ENCODE measurements at places on chromosomes 4 and X.

GRCh38 chrX:21943460-21944135, 3.1 kb downstream of the SMS start:
- DNase-seq = no peak

DNA sequence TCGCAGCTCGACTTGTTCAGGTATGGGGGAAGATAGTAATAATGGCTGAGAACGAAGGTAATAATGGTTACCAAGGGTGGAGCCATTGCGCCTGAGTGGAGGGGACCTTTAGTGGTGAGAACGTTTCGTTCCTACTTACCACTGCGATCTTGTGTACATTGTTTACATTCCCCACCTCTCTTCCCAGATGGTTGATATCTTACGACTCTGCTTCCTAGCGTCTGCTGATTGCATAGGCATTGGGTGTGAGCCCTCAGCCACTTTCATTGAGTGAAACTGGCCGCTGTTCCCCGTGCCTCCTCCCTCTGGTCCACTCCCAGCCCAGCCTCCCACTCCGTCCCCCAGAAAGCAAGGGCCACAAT, 850 bp downstream of the IGBP1 start:
- no peak for DNase-seq

DNA sequence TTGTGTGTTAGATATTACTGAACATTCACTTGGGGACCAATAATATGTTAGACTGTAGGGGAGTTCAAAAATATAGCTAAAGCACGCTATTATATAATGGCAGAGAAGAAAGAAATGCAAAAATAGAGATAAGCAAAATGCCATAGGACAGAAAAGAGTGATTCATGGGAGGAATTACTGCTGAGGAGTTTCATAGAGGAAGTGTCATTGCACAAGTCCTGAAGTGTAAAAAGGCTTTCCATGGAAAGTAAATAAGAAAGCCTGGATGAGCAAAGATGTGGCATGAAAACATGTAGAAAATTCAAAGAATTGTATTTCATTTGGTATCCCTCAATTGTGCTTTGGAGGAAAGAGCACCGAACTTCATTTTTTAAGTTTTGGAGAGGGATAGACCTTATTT, 14.5 kb downstream of the HMGB2 start:
- no peak for DNase-seq

DNA sequence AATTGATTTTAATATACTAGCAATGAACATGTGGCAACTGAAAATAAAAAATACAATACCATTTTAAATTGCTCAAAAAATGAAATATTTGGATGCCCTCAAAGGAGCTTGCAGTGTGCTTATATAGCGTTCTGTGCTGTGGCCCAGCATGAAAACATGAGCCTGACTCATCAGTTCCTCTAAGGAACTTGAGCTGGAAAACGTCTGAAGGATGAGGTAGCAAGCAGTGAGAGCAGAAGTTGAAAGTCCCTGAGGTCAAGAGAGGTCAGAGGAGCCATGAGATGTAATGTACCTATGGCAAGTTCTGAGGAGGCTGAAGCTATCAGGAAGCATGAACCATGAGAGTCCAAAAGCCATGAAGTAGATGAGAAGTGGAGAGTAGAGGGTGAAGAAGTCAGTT, 59.7 kb downstream of the HMGB3 start:
- DNase-seq = no peak

DNA sequence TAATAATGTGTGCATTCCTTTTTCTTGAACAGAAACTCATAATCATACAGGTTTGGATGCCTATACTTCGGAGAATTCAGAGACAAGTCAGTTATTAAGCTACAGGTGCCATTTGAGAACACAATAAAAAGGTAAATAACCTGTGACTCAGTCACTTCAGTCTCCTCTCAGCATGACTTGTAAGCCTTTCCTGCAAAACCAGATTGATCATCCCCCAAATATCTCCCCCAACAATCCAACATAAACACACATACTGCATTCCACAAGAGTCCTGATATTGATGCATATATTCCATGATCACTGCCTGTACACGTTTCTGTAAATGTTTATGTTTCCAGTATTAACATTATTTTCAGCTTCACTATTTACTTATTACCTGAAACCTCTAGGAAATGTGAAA, 110.8 kb downstream of the PWWP3B start:
- DNase-seq = no peak

- DNase-seq = no peak
These were observed 511 bp downstream of the GABRB1 start for GRCh38 chr4:47031751-47032404.

- DNase-seq = no peak
These were observed 273.8 kb upstream of the CLNK start for GRCh38 chr4:10958226-10958856.

- no peak for DNase-seq
These were observed 45.8 kb downstream of the TEX13B start for GRCh38 chrX:107936434-107936730.

GRCh38 chr4:93960916-93961315, 132.4 kb downstream of the ATOH1 start:
- DNase-seq = no peak

- DNase-seq = no peak
These were observed 102.7 kb downstream of the SLC4A4 start for GRCh38 chr4:71441186-71442169.

- no peak for DNase-seq
These were observed 98.2 kb upstream of the ARSJ start for GRCh38 chr4:114077610-114078009.

GRCh38 chrX:148380650-148381561, 119.5 kb upstream of the AFF2 start:
- peak; percentile 31 for DNase-seq

GRCh38 chr4:168304744-168305459, 13.7 kb downstream of the DDX60 start:
- no peak for DNase-seq

DNA sequence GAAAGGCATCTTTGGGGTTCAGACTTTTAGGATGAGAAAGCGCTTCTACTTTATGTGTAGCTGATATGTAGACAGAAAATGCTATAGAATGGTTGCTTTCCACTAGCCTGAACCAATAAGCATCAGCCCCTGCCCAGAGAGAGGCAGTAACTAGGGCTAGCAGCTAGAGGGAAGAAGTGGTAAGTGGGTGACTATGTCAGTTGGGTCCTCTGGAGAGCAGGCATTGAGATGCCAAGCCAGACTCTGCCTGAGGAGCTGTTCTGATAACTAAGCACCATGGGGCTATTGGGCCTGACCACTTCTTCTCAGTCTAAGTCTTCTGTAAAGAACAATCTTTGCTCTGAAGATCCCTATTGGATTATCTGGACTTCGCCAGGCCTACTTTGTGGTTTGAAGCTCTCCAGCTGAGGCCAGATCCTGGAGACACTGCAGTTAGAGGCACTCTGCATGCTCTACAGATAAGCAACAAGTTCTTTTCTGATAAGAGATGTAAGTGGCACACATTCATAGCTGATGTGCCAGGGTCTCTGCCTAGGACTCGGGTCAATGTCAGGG, 146.1 kb downstream of the RBM46 start:
- no peak for DNase-seq

DNA sequence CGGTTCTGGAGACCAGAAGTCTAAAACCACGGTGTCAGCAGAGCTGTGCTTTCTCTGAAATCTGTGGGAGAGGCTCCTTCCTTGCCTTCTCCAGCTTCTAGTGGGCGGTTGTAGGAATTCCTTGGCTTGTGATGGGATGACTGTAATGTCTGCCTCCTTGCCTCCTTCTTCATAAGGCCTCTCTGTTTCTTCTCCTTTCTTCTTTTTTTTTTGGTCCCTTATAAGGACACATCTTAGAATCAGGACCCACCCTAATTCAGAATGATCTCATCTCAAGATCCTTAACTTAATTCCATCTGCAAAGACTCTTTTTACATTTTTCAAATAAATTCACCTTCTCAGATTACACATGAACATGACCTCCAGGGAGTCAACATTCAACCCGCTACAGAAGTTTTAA, 186.9 kb downstream of the STK32B start:
- DNase-seq = no peak

DNA sequence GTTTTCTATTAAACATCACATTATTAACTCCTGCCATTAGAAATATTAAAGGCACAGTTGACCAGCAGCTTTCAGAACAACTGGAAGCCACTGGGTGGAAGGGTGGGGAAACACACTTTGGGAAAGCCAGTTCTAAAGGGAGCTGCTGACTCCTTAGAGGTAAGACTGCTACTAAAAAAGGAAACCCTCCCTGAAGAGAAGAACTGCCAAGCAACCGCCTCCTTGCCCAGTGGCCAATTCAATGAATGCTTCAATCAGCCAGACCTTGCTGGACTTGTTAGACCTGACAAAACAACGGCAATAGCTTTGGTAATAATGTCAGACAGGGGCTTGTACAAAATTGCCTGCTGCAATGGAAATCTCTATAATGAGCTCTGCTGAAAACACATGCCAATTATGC, 15.6 kb downstream of the OPHN1 start:
- DNase-seq = no peak

DNA sequence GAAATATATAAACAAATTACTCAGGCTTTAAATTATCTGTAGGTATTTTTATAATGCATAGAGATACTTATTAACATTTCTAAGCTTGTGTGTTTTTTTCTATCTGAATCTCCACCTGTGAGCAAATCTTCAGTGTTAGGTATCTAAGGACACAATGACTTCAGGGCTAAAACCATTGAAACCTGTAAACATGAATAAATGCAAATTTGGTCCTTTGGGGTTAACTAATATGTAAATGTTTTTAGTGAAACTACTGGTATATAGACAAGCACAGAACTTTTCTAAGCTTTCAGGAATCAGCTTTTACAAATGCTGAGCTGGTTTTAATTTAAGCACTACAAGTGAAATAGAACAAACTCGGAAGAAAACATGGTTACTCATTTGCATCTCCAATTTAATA, 147.9 kb downstream of the FBXO8 start:
- no peak for DNase-seq

- DNase-seq = no peak
These were observed 18.4 kb upstream of the OGT start for GRCh38 chrX:71514367-71515037.

- DNase-seq = no peak
These were observed 44.5 kb upstream of the IL1RAPL1 start for GRCh38 chrX:28542791-28543190.

- DNase-seq = no peak
These were observed 21.9 kb downstream of the PLS3 start for GRCh38 chrX:115582616-115583495.

- no peak for DNase-seq
These were observed 42.4 kb upstream of the AGA start for GRCh38 chr4:177484613-177485021.

DNA sequence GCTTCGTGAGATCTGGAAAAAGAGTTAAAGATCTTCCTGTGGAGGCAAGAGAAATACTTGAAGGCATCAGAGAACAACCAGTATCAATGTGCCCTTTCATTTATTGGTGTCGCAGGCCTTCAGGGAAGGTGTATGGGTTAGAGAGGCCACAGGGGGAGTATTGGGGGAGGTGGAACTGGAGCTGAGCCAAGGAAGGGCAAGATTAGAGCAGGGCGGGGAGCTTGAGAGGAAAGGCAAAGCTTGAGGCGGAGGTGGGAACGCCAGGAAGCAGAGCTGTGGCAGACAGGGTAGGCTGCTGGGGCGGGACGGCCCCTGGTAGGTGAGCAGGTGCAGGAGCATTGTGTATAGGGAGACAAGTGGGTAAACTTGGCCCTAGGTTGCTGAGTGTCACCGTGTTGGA, 329.9 kb downstream of the ARHGAP10 start:
- no peak for DNase-seq

DNA sequence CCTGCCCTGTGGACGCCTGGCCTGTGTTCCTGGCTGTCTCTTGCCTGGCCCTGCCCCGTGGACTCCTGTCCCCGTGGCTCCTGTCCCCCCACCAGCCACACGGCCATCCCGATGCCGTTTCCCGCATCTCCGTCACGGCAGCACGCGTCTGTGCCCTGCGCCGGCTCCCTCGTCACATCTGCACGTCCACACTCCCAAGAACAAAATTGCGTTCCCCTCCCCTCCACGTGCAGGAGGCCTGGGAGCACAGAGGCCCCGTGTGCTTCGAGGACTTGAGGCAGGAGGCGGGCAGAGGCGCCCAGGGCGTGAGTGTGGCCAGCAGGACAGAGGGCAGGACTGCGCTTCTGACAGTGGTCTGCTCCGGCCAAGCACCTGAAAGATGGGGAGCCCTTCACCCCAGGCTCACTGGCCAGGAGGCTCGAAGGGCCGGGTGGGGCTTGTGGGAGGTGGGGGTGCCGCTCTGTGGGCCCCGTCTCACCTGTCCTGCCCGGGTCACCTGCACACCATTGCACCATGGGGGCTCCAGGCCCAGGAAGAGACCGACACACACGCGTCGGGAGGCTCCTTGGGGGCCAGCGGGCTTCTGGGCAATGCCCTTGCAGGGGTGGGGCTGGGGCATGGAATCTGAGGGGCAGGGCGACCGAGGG, 17.3 kb downstream of the FGFRL1 start:
- DNase-seq = no peak

GRCh38 chrX:103791228-103791627, 14.6 kb downstream of the PLP1 start:
- no peak for DNase-seq

- DNase-seq = no peak
These were observed 26.6 kb upstream of the HS3ST1 start for GRCh38 chr4:11455201-11455835.

GRCh38 chrX:153562546-153562945, 36.4 kb downstream of the CCNQ start:
- DNase-seq = no peak

DNA sequence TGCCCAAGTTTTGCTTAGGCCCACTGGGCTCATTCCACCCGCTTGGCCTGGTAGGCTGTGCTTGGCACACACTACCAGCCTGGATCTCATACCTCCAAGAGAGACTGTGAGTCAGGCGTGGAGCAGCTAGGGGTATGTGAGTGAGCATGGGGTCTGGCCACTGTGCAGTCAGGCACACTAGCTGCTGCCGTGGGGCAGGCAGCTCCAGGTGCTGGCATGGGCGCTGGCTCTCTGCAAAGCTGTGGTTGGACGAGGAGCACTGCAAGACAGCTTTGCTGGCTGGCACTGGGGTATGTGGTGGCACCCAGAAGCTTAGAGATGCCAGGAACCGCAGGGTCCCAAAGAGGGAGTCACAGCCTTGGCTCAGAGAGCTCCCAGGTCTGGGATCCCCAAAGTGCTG, 377.8 kb downstream of the KCTD8 start:
- DNase-seq = no peak

DNA sequence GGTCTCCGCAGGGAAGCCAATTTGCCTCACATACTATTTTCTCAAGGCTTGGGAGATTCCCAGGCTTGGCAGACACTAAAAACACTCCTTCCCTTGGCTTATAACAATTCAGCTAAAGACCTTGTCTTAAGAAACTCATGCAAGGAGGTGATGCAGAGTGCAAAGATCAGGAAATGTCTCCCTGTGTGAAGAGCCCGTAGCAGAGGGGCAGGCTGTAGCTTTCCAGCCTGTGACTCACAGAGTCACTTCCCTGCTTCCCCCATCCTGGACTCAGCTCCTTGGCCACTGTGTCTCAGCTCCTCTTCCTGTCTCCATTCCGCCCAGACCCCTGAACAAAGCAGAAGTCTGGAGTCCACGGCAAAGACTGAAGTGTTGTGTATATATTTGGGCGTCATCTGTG, 56.1 kb downstream of the KDR start:
- DNase-seq = no peak
